ENCODE measurements at places on chromosomes 5 and 9.

GRCh38 chr5:151023651-151024050 is 3.3 kb downstream of the GPX3 start:
- no peak for DNase-seq

DNA sequence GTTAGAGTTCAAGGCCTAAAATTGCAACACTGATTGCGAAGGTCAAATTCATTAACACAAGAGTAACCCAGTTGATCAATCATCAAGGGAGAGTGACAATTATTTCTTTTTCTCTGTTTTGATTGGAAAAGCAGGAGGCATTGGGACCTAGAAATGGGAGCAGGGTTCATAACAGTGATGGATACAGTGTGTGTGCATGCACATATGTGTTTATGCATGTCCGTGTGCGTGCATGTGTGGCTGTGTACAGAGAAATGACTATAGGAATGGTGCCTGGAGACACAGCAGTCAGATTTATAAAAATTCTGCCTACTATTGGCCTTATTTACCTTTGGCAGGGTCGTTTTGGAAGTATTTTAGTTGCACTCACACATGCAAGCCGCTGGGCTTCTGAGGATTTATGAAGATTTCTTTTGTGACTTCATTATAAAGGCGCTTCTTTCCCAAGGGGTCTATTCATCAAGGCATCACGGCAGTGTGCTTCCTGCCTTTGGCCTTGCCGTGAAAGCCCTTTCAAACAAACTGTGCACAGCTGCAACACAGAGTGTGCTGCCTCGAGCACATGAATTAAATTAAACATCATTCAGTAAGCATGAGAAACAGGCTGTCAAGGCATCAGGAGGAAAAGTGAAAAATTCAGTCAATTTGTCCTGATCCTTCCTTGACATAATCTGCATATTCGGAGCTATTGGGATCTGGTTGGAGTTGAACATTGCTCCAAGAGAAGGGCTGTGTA is 122.8 kb upstream of the PUM3 start:
- no peak for DNase-seq

DNA sequence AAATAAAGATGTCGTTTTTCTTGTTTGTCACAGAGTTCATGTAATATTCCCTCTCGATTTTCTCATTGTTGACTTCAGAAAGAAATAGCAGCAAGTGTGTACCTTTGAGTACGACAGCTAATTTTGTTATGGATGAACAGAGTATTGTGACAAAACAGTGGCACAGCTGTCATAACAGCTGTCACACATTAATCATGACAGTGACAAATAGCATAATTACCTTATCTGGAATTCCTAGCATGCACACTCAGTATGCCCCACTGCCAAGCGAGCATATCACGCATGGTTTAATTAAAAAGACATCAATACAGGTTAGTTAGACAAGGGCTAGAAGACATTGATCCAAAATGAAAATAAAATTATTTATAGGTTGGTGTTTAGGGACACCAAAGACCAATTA is 375.1 kb downstream of the SPATA31D1 start:
- DNase-seq, result no peak

- DNase-seq, result no peak
Observed at GRCh38 chr5:133794771-133795415, 173.5 kb downstream of the C5orf15 start.

- DNase-seq, result no peak
Observed at GRCh38 chr5:110413856-110414255, 312.6 kb downstream of the TMEM232 start.

DNA sequence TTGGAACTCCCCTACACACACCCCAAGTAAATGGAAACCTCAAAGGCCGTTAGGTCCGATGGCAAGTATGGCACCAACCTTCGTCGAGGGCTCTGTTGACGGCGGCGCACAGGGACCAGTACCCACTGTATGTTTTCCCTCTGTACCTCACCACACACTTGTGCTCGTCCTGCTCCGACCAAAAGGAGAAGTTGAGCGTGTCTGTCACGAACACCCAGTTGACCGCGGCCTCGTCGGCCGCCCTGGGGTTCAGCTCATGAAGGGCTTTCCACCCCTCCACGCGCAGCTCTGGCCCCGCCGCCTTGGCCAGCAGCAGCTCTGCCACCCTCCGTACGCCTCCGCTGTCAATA is 24.0 kb downstream of the HNRNPK start:
- no peak for DNase-seq

DNA sequence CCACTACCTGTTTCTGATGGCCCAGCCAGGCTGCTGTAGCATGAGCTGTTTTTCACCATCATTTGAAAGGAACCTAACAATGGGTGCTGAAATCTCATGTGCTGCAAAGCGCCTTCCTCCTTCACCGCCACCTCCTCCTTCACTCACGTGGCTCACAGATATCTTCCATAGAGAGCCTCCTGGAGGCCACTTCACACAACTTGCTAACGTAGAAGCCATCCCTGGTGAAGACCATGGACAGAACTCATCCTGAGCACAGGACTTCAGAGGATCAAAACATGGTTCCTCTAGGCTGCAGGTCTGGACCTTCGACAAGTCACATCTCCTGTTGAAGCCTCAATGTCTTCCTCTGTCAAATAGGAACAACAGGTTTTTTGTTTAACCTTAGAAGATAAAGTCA is 155.5 kb upstream of the RAD23B start:
- DNase-seq, result no peak

GRCh38 chr9:95740217-95741004 is 135.1 kb upstream of the ERCC6L2 start:
- DNase-seq, result no peak

GRCh38 chr5:177557041-177557647 is 2.8 kb upstream of the FAM193B start:
- DNase-seq, result no peak

DNA sequence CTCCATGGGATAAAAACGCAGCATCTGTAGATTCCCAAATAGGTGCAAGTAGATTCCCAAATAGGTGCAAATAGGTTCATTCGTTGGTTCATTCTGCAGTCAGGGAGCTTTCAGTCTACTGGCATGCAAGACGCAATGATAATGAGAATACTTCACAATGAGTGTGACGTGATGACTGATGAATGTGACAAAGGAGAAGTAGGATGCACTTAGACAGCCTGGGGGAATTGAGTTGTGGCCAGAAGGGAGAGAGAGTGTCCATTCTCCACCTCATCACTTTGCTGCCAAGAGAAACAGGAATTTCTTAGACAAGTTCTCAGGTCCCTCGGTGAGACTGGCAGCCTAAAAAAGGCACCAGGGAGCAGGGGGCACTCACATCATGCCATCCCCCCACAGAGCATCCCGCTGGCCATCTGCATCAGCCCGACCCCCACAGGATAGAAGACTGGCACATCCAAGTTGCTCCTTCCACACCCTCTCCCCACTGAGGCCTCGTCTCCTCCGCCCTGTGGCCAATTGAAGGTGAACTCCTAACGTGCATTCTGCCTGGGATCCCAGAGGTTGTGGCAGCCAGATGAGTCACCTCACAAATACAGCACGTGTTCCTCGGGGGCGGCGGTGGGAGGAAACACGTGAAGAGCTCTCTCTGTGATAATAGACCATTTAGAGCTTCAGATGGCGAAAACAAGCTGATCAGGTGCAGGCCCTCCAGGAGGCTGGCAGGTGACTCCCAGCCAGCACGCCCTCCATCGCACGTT is 19.9 kb upstream of the KCNIP1 start:
- no peak for DNase-seq

GRCh38 chr9:18423791-18424531 is 50.0 kb upstream of the ADAMTSL1 start:
- DNase-seq, result no peak

DNA sequence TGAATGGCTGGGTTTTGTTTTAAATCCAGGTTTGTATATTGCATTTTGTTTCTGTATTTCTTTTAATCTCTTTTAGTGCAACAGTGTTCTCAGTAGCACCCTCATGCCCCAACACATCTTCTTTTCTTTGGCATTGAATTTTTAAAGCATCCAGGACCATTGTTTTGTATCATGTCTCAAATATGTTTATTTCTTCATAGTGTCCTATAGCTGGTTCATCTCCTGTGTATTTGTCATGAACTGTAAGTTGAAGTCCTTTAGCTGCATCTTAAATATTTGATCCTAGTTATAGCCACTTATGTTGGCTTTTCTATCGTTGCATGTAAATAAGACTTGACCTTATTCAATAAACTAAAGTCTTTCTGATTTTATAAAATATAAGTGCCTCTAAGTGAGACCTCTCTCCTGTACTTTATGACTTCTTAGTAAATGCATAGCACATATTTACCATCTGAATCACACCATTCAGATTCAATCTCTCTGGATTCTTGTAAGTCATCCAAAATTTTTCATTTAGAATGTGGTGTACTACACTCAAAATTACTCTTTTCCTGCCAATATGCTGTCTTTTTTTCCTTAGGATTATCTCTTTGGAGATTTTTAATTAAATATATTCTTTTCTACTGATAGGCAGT is 21.0 kb upstream of the ERCC6L2 start:
- no peak for DNase-seq

GRCh38 chr9:131728961-131729360 is 10.9 kb downstream of the RAPGEF1 start:
- DNase-seq, result peak; percentile 46

- no peak for DNase-seq
Observed at GRCh38 chr9:18261181-18261580, 212.8 kb upstream of the ADAMTSL1 start.

GRCh38 chr5:151042453-151043093 is 22.2 kb downstream of the GPX3 start:
- DNase-seq, result no peak

DNA sequence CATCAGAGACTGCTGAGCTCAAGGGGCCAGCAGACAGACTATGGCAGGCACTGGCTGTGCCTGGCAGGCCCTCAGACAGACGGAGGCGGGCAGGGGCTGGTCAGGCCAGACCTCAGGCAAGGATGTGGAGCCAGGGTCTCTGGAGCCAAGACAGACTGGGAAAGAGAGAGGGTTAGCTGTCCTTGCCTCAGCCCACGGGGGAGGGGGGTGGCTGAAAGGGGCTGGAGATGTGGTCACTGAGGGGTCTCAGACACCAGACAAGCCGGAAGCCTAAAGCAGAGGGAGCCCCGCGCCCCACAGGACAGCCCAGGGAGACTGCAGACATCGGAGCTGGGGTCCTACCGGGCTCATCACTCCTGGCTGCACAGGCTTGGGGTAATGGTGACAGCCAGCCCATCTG is 141.2 kb upstream of the FOXD4L5 start:
- DNase-seq, result no peak

Data from activated T-cell treated with anti-CD3 and anti-CD28 coated beads for 48 hours (primary cell).